ENCODE measurements at places on chromosomes 2 and 18. TPM values are rescaled to one million over a fixed set of nuclear protein-coding genes. Genes with fewer than 3 reads are reported as not detected.
A peak's percentile ranks its signal among the peaks of the same experiment; 100 is the strongest.

The DYNAP gene
- not detected for polyA plus RNA-seq

DNA sequence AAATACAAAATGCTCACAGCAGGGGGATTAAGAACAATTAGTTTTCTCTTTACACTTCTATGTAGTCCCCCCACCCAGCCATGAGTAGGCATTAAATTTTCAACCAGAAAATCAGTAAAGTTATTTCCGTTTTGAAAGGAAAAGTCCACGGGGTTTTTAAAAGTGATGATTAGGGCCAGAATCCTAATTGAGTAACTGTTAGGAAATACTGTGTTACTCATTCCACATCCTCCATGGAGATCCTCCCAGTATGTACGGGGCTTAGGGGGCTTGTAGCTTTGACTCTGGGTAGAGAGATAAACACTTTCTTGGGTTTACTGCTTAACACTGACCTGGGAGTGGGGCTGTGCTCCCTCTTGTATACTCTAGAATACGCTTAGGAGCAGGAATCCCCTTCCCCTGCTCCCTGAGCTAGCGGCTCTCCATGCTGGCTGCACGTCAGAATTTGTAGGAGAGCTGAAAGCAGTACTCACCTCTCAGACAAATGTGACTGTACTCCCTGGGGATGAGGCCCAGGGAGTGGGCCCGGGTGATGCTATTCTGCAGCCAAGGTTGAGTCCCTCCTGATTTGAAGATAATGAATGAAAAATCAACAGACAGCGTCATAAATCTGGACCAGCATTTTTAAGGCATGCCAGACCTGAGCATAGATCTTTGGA, 100.5 kb downstream of the SLC4A3 start:
- DNase-seq: no peak

DNA sequence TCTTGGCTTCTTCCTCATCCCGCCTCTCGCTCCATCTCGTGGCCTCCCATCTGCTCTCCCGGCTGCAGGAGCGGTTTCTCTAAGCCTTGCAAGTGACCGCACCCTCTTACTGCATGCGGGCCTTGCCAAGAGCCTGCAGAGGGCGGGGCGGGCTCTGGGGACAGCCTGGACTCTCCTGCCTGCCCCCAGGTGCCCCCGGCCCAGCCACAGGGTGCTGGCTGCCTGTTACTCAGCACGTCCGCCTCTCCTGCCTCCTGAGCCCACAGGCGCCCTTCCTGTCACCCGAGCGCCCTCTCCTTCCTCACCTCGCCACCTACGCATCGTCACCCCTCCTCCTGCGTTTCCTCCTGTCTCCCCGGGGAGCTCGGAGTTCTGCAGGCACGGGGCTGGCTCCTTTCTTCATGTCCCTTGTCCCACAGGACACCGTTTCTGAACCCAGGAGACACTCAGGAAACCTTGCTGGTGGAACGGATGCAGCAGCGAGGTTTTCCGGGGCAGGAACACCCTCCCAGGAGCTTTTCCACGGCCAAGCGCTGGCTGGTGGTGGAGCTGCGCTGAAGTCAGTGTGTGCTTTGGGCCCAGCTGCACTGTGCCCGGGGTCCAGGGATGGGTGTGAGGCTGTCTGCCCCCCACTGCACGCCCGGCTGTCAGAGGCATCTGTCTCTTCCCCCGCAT, 28.5 kb downstream of the HPCAL1 start:
- no peak for DNase-seq

- DNase-seq: peak; percentile 86
These were observed 767 bp downstream of the RHOB start for GRCh38 chr2:20447437-20448245.

DNA sequence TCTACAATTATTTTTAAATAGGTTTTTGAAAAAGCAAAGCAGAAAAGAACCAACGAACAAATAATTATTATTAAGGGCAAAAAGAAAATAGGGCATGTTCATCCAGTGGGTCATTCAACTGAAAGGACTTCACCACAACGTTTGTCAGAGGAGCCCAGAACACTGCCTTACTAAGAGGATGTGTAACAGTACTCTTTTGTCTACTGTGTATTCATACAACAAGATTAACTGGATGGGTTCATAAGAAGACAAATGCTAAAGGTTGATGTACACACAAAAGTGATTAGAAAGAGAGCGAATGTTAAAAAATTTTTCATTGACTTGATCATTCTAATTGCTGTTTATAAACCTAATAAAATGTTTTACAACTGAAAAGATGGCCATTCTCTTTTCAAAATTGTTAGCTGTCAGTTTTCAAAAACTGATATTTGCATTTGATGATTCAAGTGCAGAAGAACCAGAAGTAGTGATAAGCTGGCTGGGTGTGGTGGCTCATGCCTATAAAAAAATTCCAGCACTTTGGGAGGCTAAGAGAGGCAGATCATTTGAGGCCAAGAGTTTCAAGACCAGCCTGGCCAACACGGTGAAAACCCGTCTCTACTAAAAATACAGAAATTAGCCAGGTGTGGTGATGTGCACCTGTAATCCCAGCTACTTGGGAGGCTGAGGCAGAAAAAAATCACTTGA, 33.1 kb downstream of the MGAT4A start:
- DNase-seq: no peak

DNA sequence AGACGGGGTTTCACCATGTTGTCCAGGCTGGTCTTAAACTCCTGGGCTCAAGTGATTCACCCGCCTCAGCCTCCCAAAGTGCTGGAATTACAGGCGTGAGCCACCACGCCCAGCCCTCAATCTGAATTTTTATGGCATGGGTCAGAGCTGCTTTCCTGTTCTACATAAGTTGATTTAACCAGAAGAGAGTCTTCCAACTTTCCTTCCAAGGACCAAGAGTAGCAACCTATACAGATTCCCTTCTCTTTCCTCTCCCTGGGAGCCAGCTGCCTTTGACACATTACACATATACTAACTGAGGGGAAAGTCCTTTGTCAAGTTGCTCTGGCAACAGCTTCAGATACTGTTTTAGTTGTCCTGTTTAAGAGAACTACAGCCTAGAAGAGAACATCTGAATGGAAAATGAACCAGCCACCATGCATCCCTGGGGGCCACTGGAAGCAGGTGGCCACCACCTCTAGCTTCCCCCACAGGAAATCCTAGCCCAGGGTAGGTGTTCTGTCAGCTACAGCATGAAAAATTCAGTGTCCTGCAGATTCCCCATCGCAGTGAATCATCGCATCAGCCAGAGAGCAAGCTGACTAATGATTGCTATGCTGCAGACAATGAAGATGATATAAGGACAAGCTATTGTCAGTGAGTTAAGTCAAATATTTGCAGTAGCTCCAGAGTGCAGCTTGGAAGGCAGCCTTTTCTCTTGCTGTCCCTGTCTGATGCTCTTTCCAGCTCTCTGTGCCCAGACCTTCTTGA, 62.9 kb downstream of the POMC start:
- no peak for DNase-seq

The WDR75 gene
- 18.4 TPM for polyA plus RNA-seq

The ADRA2B gene
- 0.54 TPM for polyA plus RNA-seq

GRCh38 chr2:189802396-189802912, 18.2 kb downstream of the PMS1 start:
- DNase-seq: no peak

- no peak for DNase-seq
These were observed 752.6 kb upstream of the TMEFF2 start for GRCh38 chr2:192947352-192947751.

- DNase-seq: no peak
These were observed 69.4 kb downstream of the SCG2 start for GRCh38 chr2:223532712-223533111.

GRCh38 chr18:68244786-68245185, 470.1 kb downstream of the TMX3 start:
- no peak for DNase-seq

GRCh38 chr2:143428700-143429099, 299.5 kb downstream of the ARHGAP15 start:
- DNase-seq: no peak
